ENCODE measurements at places on chromosomes 11 and 22.

DNA sequence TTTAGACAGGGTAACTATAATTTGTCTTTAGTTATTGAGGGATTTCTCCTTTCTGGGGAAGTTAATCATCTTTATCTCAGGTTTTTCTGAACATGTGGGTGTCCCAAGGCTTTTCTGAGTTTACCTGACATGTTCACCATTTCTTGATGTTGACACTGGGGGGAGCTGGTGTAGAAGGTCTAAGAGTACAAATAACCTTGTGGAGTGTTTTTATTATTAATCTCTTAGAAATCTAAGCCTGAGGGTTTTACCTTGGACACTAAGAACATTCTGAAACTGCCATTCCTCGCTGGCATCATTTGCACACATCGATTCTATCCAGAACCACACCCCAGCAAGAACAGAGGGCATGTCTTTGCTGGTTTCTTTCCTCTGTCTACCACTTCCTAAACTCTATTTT, 15.6 kb upstream of the C11orf91 start:
- DNase-seq, result no peak

- DNase-seq, result no peak
These were observed 1.6 kb downstream of the SESN3 start for GRCh38 chr11:95229199-95229992.

DNA sequence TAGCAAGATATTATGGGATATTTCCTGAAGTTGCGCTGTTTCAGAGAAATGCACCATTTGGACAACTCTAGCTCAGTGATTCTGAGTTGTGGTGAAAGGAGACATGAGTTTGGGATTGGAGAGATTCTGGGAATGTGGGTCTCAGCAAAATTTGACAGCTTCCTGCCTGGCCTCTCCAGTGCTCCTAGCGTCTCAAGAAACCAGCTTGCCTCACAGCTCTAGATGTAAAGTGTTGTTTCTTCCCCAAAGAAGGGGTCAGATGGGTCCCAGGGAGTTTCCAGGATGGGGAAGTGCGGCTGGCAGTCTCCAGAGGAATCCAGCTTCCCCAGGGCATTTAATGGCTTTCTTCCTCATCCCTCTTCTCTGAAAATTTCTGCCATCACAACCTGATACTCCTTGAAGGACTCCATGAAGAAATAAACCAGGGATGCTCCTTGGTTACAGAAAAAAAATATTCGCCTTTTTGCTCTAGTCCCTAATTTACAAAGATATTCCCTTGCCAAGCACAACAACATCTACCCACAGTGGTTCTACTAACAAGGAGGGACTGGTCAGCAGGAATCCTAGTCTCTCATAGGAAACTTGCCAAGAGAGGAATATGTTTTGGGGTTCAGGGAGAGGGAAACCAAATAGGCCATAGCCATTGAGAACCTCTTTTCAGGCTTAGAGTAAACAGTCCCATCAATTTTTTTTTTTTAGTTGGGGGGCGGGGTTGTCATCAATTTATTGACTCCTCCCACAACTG, 185.4 kb upstream of the E2F8 start:
- DNase-seq, result no peak

- no peak for DNase-seq
These were observed 2.4 kb downstream of the GAS2L1 start for GRCh38 chr22:29308791-29309262.

DNA sequence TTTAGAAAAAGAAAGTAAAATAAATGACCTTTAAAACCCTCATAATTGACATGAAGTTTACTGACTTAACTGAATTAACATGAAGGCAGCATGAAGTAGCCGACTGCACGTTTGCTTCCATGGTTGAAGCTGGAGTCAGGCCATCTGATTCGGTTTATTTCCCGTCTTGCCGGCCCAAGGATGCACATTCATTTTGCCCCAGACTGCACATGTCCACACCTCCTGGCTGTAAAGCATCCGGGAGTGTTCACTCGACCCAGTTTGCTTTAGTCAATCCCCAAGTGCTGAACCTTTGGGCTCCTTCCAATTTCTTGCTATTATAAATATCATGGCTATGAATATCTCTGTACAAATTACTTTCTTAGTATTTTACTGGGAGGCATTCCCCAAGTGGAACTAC, 17.7 kb upstream of the TUB start:
- no peak for DNase-seq

DNA sequence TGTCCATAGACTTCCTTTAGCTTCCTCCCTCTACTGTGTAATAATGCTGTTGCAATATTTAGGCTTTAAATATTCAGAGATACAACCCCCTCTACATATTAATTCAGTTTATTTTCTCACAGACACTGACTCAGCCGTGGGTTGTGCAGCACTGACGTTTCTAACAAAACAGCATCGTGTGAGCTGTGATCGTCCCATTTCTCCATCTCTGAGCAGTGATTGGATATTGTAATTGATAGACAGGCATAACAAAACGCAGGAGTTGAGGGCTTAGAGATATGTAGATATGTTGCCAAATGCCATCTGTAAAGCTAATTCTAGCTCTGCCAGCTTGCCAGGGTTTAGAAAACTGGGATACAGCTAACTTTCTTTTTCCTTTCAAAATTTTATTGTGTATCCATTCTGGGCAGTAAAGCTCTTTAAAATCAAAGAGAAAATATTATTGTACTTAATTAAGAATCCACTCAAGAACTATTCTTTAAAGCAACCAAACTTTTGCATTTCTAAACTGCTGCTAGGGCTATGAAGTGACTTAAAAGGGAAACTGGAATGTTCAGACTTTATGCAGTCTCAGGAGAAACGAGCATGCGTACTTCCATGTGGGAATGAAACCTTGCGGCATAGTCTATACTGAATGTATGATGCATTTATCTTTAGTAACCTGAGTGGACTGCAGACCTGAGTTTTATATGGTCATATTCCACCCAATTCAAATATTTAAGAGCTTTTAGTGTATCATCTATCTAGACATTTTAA, 22.7 kb downstream of the BTBD10 start:
- DNase-seq, result no peak

DNA sequence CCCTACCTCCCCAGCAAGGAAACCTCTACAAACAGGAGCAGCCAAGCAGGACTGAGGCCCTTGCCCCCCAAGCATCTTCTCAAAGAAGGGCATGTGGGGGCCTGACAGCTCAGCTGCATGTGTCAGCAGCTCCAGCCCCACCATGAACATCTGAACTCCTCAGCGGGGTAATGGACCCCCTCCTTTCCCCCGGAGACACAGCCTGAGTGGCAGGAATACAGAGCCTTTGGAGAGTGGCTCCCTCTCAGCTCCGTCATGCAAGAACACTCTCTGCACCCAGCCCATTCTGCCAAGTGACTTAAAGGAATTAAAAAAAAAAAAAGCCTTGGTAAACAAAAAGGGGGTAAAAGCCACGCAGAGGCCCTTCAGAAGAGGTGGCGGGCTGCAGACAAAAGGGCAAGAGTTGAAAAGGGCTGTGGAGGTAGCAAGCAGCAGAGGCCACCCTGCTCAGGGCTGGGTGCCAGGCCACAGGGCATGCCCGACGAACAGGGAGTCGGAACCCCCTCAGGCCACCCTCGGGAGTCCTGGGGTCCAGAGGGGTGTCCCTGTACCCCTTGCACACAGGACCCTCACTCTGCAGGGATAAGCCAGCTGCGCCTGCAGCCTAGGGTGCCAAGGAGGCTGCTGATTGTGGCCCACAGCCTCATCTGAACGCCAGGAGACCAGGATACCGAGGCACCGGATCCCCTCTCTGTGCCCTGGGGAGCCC, 62.5 kb downstream of the MACROD1 start:
- DNase-seq, result no peak

DNA sequence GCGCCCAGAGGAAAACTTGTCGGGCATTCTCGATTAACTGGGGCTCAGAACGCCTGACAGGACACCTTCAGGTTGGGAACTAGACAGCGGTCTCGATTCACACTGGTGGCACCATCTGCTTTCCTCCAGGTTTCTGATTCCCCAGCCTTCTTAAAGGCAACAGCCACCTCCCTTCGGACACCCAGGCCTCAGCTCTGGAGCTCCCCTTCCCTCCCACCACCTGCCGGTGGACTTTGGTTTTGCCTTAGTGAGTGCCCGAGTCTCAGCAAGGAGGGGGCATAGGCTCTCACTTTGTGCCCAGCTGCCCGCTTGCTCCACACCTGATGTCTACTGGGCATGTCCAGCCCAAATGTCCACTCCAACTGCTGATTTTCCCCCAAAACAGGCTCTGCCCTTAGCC, 110.4 kb upstream of the PARVA start:
- DNase-seq, result no peak

DNA sequence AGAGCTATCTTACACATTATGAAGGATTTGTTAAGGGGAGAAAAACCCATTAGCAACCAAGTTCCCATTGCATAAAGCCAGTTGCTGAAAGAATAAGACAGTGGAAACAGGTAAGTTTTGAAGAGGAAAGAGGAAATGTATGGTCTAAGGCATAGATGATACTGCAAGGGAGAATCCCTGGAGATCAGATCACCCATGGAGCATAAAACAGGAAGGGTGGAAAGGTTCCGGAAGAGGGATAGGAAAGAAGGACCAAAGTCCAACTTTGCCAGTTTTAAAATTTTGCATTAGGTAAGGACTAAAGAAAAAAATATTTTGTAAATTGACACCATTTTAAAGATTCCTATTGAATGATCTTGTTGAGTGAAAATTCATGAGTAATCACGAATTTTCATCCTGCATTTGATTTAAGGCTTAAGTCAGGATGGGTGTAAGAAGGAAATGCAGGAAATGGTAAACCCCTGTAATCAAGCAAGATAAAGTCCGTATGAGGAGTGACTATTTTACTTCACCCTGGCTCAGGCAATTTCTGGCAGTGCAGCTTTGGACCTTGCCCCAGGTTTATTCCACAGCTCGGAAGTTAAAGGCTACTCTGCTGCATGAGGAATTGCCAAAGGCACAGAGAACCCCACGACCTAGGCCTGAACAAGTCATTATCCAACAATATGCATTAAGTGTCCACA, 70.9 kb downstream of the CCDC34 start:
- DNase-seq, result no peak

DNA sequence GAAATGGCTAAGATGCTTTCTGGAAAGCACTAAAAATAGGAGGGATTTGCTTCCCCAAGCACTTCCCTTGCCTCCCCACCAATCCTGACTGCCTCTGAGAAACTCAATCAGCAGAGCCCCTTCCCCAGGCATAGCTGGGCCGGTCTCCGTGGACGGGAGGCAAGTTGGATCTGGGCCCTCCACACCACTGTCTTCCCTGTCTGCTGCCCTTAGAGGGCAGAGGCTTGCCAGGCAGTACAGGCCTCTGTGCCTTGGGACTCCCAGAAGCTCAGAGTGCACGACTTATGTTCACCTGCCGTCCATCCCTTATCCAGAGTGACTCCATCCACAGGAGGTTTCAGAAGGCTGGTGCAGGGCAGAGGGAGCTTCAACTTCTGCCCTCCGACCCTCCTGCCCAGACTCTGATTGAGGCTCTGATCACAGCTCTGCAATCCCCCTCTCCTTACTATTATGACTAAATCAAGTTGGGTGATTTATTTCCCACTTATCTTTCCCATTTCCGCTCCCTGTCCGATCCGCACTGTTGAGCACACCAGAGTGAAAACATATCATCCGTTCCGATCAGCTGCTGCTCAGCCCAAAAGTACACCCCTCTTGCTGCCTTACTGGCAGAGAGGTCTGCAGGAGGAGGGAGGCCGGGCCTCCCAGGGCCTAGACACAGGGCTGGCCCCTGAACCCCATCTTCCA, 71.8 kb downstream of the DSCAML1 start:
- DNase-seq, result no peak

- DNase-seq, result no peak
These were observed 76.8 kb downstream of the MED15 start for GRCh38 chr22:20584029-20584871.

- DNase-seq, result no peak
These were observed 20.8 kb upstream of the DLAT start for GRCh38 chr11:112004389-112004788.

DNA sequence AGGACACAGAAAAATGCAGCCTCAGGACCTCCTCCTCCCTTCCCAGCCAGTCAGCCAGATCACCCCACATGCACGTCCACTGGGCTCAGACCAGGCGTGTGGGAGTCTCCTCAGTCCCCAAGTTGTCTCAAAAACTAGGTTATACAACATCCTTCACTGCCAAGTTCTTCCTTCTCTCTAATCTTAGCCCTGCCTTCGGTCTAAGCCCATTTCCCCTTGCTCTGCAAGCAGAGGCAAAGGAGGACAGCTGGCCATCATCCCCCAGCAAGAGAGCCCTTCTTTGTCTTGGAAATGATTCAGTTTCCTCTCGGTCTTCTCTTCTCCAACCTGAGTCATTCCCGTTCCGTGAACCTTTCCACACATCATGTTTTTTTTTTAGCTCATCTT, 14.0 kb upstream of the NRGN start:
- no peak for DNase-seq

DNA sequence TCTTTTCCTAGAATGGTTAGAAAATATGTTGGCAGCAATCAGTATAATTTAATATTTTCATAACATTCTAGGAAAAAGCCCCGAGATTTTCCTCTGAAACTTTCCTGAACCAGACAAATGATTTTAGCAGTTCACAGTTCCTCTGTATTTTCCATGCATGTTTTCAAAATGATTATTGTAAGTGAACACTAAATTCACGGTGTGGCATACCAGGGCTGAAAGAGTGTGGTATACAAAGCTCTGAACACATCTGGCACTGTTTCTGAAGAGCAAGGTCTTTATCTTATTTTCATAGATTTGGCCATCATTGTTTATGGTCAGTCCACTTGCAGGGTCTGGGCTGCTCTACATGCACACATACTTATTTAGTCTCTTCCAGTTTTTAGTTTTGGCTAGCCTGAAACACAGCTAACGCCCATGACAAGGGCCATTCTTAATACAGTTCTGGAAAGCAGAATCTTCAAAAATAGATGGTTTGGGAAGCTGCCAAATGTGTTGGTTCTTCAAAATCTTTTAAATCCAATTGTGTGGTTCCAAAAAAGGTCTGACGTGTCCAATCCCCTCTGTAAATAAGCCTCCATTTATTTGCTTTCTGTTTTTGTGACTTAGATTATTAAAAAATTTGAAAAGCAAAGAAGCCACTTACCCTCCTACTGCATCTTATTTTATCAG, 7.9 kb upstream of the GAB2 start:
- no peak for DNase-seq

DNA sequence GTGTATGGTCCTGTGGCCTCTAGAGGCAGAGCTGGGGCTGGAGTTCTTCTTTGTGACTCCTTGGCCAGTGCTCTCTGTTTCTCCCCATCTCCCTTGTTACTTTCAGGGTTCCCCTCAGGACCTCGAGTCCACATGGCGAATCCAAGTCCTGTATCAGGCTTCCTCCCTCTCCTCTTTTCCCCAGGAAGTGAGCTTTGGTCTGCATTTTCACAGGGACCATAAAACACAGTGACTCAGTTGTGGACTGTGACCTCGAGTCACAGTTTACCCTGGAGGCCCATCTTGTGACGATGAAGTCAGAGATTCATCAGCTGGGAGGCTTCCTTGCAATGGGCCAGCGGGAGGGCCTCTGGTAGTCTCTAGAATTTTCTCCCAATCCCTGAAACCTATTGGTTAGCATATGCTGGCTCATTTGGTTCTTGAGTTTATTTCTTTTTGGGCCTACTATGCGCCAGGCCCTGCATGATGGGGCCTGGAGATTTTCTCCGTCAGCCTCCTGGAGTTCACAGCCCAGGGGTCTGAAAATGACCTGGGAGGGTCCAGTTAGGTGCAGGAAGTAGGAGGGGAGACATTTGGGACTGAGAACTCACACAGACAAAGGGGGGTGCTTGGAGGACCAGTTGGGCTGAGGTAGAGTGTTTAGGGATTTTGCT, 100.8 kb downstream of the KIAA1671 start:
- DNase-seq, result no peak

All from effector CD8-positive, alpha-beta T cell (primary cell).